ENCODE measurements at places on chromosomes 3 and 15.

DNA sequence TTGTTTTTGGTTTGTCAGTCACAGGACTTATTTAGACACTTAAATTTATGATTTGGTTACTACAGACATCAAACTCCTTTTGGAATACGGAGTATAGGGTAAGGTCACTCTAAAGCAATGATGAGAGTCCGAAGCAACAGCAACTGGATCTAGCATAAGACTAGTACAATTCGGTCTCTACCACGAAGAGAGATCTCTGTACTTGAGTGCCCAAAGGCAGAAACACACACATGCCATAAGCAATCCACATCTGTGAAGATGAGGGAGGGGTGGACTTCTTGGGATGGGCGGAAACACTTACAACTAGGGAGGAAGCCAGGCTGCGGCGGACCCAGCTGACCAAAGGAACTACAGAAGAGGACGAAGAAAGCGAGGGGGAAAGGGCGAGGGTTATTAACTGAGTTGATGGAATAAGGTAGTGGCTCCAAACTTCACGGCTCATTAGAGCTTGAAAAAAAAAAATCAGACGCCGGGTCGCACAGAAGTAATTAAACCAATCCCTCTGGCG is 595 bp downstream of the DPH6 start:
- DNase-seq = peak; percentile 36

- DNase-seq = no peak
Observed at GRCh38 chr3:2390926-2391532, 292.4 kb downstream of the CNTN4 start.

DNA sequence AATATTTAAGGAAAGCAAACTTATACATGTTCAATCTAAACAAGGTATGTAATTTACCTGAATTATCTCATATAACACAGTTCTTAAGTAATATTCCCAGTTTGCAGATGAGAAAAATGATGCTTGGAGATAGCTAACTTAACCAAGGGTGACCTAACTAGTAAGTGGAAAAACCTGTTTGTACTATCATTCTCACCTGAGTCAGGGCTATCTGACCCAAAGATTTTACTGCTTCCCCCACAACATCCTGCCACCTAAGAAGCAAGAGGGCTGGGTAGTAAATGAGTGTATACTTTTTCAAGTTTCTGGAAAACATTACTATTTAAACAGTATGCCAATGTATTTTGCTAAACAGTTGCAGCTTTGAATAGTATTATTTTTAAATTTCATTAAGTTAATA is 10.6 kb downstream of the TP63 start:
- no peak for DNase-seq

- no peak for DNase-seq
Observed at GRCh38 chr3:37825744-37826400, 35.8 kb upstream of the CTDSPL start.

DNA sequence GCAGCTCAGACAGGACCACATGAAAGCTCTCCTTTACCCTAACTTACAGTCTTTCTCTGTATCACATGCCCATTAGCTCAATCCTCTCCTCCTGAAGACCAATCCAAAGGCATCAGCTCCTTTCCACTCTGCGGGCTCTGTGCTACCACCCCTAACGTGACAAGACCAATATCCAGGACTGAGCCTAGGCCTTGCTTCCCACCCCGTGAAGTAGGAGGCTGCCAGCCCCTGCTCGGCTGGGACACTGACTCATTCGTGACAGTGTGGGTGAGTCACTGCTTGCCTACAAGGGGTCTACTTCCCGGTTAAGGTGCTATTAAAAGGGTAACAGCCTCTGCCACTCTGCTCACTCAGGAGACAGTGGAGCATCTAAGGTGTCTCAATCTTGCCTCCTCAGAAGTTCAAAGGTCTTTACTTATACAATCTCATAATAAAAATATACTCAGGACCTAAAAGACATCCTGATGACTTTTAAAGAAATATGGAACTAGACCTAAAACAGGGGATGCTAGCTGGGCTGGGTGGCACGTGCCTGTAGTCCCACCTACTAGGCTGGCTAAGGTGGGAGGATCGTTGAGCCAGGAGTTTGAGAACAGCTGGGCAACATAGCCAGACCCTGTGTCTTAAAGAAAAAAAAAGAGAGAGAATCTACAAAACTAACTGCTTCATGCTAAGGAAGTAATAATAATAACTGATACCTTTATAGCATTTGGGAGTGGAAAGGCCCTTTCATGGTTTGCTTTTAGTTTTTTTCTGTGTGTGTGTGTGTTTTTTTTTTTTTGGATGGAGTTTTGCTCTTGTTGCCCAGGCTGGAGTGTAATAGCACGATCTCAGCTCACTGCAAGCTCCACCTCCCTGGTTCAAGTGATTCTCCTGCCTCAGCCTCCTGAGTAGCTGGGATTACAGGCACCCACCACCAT is 55.0 kb downstream of the TMEM44 start:
- no peak for DNase-seq

GRCh38 chr3:11195721-11196332 is 41.5 kb downstream of the HRH1 start:
- no peak for DNase-seq

GRCh38 chr3:172314591-172315160 is 133.6 kb downstream of the GHSR start:
- DNase-seq = no peak

DNA sequence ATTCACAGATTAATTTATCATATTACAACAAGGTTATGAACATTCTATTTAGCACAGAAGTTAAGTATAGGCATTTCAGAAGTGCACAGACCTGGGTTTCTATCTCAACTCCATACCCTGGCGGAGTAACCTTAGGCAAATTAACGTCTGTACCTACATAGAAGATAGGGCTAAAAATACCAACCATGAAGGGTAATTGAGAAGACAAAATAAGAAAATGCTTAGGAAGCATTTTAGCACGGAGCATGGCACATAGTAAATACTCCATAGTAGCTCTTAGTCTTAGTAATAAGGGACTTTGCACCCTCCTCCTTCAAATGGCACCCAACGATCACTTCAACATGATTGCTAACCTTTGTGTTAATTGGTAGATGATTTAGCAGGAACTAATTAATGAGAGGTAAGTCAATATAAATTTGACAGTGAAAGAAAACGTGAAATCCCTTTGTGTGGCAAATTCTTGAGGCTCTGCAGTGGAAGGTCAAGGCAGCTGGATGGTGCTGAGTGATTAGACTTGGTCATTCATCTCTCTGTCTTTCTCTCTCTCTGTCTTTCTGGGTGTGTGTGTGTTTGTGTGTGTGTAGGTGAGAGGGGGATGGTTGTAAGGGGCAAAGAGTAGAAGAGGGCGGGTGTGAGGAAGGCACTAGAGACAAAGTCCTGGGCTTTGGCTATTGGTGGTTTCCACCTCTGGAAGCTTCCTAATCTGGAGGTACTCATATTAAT is 131.1 kb upstream of the PHLDB2 start:
- no peak for DNase-seq

GRCh38 chr3:183375337-183375736 is 53.1 kb downstream of the MCF2L2 start:
- no peak for DNase-seq

GRCh38 chr3:104990758-104991157 is 376.0 kb upstream of the ALCAM start:
- no peak for DNase-seq

GRCh38 chr15:92068121-92068520 is 214.6 kb downstream of the SLCO3A1 start:
- DNase-seq = no peak
